ENCODE measurements at places on chromosomes 11 and 22. TPM values are rescaled to one million over a fixed set of nuclear protein-coding genes. Genes with fewer than 3 reads are reported as not detected.

HEPN1 gene
- total RNA-seq, result not detected

SLC17A6 gene
- 0.37 TPM for total RNA-seq

SYT8 gene
- total RNA-seq, result not detected

CEND1 gene
- total RNA-seq, result 0.74 TPM

CFAP300 gene
- total RNA-seq, result not detected

GRCh38 chr11:134579724-134580609, 167.9 kb upstream of the B3GAT1 start:
- no peak for DNase-seq

DNA sequence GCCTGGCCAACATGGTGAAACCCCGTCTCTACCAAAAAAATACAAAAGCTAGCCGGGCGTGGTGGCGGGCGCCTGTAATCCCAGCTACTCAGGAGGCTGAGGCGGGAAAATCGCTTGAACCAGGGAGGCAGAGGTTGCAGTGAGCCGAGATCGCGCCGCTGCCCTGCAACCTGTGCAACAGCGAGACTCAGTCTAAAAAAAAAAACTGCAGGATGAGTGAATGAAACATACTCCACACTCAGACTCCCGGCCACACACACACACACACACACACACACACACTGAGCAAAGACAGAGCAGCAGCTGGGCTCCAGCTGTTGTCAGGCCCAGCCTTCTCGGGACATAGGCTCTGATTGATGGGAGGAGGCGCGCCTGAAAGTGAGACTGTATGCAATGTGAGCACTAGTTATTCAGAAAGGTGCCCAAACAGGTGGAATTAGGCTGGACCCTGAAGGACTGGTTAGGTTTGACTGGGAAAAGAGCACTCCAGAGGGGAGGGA, 1.5 kb upstream of the PLEKHA7 start:
- DNase-seq, result no peak

DNA sequence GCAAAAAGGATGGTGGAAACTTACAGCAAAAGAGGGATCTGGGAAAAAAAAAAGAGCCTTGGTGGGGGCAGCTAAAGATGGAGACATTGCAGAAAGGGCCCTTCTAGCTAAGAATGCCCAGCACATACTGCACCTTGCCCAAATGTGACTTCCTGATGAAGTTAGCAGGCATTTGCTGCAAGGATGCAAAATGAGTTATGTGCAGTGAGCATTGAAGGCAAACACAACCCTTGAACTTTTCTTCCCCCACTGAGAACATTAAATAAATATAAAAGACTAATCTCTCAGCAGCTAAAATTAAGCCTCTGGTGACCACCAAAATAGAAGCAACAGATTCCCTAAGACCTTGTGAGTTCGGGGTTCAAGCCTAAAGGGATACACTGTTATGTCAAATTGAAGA, 129.9 kb downstream of the ARL14EP start:
- no peak for DNase-seq

- DNase-seq, result no peak
Measured at GRCh38 chr11:54927704-54928103, 221.1 kb downstream of the OR4A5 start.

All from G401 (cell line).